ENCODE measurements at places on chromosomes 2 and 18.

GRCh38 chr2:164898475-164898874, 56.9 kb downstream of the SLC38A11 start:
- DNase-seq = no peak

DNA sequence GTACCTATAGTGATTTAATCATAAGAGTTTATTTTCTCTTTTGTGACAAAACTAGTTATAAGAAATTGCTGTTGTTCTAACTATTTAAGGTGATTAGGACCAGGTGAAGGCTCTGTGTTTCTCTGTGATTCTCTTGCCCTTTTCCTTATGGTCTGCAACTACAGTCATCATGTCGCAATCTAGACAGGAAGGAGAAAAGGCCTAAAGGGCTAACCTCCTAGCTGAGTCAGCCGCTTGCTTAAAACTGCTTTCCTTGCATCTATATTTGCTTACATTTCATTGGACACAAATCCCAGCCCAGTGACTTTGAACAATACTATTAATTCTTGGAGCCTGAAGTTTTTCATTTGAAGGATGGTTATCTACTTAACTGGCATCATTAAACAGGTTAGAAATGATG, 93.1 kb downstream of the PIK3C3 start:
- no peak for DNase-seq

- DNase-seq = no peak
Observed at GRCh38 chr2:235513984-235514626, 20.3 kb downstream of the AGAP1 start.

- no peak for DNase-seq
Observed at GRCh38 chr2:72117718-72118117, 29.9 kb downstream of the CYP26B1 start.

GRCh38 chr2:111116011-111116746, 4.5 kb upstream of the BCL2L11 start:
- no peak for DNase-seq

DNA sequence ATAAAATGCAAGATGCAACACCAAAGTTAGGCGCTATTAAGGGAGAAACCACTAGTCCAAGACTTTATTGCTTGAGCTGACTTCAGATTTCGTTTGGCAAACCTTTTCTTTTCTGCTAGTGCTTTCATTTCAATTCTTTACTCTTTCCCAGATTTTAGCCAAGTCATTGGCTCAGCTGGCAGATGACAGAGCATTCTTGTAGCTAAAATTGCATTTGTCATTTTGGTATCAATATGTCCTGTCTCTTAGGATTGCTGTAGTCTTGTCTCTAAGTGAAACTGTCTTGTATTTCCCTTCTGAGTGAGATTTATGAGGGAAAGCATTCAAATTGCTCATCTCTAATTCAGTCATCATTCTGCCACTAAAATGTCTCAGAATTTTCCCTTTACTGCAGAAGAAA, 335.1 kb downstream of the METTL4 start:
- no peak for DNase-seq

DNA sequence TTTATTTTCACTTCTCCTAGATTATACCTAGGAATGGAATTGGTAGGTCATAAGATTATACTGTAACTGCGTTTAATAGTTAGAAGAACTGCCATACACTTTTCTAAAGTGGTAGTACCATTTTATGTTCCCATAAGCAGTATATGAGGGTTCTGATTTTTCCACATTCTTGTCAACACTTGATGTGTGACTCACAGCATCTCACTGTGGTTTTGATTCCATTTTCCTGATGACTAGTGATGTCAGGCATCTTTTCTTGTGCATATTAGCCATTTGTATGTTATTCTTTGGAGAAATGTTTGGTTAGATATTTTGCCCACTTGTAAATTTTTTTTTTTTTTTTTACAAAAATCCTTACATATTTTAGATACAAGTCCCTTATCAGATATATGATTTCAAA, 2.3 kb downstream of the DCAF17 start:
- no peak for DNase-seq

DNA sequence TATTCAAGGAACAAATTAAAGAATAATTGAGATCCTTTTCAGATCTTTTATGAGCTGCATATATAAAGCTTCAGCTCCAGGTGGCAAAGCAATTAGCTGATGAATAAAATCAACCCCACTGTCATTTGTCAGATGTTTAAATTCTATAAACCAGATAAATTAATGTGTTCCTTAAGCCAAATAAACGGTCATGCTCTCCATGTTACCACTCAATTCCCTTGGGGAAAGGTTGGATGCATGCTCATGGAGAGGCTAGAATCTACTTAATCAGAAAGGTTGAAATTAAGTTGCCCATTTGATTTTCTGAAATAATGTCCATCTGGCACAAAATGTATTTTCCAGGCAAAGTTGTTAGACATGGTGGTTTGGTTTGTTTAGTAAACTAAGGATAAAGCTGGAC, 282.5 kb upstream of the SPRED2 start:
- DNase-seq = no peak

- no peak for DNase-seq
Observed at GRCh38 chr2:64108666-64109241, 35.5 kb downstream of the PELI1 start.

DNA sequence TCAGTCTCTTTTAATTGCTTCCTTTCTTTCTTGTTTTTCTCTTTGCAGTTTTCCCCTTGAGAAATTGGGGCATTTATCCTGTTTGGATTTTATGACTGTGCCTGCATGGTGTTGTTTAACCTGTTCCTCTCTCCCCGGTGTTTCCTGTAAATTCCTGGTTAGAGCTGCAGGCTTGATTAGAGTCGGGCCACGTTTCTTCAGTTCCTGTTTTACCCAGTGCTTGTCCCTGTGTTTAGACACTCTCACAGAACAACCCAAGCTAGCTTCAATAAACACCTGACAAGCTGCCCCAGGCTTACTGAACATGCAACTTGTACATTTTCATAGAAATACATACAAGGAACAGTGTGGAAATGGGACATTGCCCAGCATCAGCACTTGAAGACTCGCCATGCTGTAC, 53.9 kb downstream of the NGEF start:
- DNase-seq = no peak

DNA sequence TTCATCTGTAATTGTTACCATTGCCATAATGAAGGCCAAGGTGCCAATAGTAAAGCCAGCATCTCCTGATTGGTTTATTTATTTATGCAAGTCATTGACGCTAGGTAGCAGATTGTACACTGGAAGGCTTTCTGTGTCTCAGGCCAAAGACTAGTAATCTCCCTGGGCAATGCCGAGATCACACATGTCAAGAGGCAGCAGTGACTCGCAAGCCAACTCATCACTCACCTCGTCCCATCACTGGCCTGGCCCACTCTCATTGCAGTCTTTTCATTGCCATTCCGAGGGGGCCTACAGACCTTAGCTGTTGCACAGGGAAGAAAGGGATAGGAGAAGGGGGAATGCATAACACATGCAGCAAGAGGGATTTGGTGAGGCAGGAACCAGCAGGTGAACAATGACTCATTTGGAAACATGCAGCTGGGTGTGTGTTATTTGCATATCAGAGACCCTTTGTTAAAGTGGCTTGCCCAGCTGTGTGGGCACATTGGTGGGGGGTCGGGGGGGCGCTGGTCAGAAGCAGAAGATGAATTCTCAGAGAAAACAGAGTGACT, 448.7 kb upstream of the HNRNPA3 start:
- no peak for DNase-seq

DNA sequence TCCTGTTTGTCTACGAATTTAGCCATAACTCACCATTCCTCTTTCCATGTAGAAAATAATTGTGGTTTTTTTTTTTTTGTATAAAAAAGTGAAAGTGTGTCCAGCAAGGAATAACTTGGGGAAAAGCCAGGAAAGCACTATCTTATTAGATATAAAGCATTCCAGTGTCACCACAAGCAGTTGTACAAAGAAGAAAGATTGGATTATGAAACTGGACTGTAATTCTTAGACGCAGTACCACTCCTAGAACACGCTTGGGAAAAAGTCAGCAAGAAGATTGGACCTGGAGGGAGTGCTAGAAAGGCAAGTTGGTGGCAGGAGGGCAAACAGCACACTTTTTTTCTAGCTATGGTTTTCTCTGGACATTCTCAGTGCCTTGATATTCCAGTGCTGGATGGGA, 186.7 kb downstream of the PARD3B start:
- DNase-seq = no peak

GRCh38 chr2:82314836-82315472, 2010.4 kb upstream of the LRRTM1 start:
- DNase-seq = no peak

- DNase-seq = no peak
Observed at GRCh38 chr18:49756671-49757362, 56.5 kb downstream of the ACAA2 start.

GRCh38 chr2:86485103-86485502, 43.9 kb downstream of the KDM3A start:
- no peak for DNase-seq

GRCh38 chr2:159728629-159729028, 16.3 kb downstream of the MARCHF7 start:
- no peak for DNase-seq

GRCh38 chr18:6712401-6712800, 17.1 kb upstream of the ARHGAP28 start:
- DNase-seq = no peak

GRCh38 chr2:109537565-109538222, 76.1 kb downstream of the SEPTIN10 start:
- DNase-seq = no peak

DNA sequence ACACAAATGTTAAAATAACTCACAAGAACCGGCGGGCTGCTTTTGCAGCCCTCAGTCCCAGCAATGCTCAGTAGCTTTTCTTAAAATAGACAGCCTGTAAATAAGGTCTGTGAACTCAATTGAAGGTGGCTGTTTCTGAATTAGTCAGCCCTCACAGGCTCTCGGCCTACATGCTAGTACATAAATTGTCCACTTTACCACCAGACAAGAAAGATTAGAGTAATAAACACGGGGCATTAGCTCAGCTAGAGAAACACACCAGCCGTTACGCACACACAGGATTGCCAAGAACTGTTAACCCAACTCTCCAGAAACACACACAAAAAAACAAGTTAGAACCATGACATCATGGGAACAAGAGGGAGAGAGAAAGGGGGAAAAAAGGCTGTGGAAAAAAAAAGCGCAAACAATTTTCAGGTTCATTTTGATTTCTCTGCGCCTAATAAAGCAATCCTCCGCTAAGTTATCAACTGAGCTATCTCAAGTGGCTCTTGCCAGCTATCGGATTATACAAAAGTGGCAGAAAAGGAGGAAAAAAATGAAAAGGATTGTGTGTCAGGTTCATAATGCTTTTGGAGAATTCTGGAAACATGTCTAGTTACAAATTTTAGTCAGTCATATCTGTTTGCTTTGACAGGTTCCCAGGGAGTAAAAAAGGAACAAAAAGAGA, 89.1 kb downstream of the ZEB2 start:
- no peak for DNase-seq

GRCh38 chr2:46435796-46436360, 43.5 kb upstream of the TMEM247 start:
- no peak for DNase-seq

- no peak for DNase-seq
Observed at GRCh38 chr18:2636126-2636631, 19.3 kb upstream of the SMCHD1 start.

DNA sequence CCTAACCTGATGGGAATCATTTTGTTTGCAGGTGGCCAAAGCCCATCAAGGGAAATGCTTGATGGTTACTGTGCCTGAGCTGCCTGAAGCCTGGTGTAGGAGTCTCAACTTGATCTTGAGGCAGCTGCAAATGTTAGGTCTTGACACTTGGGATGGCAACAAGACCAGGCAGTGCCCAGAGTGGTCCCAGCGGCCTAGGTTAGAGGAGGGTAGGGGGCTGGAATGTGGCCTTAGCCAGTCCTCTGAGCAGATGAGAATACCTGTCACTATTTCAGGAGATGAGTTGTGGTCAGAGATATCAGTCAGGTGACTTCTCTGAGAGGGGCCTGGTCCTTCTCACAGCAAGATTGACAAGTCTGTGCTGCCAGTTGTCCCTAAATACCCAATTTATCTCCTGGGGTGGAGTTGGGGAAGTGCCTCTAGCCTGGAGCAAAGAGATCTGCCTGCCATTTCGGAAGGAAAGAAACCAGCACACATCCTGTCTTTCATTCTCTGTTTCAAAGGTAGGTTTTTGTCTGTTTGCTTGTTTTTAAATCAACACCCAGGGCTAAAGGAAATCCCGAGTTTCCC, 13.4 kb downstream of the SPTBN1 start:
- DNase-seq = no peak

DNA sequence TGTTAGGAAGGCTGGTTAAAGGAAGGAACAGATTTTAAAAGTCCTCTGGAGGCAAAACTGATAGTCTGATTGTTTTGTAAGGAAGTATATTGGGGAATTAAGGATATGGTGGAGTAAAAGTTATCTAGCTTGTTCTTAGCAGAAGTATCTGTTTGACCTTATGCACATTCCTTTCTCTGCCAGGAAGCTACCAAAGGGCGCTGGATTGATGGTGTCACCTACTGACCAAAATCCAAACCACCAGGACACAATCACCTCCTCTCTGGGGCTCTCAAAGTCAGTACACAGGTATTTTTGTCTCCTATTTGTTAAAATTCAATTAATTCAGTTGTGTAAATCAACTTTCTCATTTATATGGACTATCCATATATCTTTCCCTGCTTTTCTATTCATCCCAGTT, 484.5 kb downstream of the NUP35 start:
- DNase-seq = no peak

DNA sequence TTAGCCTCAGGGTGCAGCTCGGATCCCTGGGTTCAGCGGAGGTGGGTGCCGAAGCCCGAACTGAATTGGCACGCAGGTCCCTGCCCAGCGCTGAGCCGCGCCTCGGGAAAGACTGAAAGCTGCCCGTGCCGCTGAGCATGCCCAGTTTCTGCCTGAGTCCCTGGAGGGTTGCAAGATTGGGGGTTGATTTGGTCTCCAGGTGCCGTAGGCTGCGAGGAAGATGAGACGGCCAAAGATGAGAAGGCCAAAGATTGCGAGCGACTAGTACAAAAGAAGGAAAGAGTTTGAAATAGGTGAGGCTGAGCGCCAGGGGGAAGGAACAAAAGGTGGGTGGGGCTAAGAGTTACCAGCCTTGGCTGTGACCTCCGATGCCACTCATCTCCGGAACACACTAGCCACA, 852 bp upstream of the KCNH7 start:
- no peak for DNase-seq

GRCh38 chr2:190526105-190526750, 8.3 kb downstream of the NEMP2 start:
- no peak for DNase-seq

GRCh38 chr2:145729993-145730770, 1210.3 kb upstream of the ZEB2 start:
- DNase-seq = no peak

- DNase-seq = no peak
Observed at GRCh38 chr2:42133771-42134195, 35.4 kb upstream of the EML4 start.

DNA sequence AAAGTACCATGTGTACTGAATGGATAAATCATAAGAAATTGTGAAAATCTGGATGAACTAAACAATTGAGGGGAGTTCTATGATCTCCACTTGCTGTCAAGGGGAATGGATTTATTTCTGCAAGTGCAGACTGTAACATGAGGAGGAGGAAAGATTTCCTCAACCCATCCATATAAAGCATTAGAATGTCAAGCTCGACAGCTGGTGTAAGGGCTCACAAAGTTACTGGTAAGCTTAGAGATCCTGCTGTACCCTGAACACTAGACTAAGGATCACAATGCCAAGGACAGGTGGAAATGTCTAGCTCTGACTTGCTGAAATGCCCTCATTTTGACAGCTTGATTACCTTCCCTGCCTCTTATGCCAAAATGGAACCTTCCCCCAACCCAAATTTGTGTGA, 125.3 kb downstream of the TCF4 start:
- DNase-seq = no peak

Measured in SIG-M5 (cell line).